Activated CD4-positive, alpha-beta T cell treated with anti-CD3 and anti-CD28 coated beads for 1 hour (primary cell): ENCODE measurements at places on chromosomes 11 and 22.

- no peak for DNase-seq
These were observed 52.3 kb downstream of the CABIN1 start for GRCh38 chr22:24063361-24063760.

- no peak for DNase-seq
These were observed 2.4 kb downstream of the LARGE1 start for GRCh38 chr22:33917744-33918406.

- DNase-seq, result no peak
These were observed 14.1 kb upstream of the IL2RB start for GRCh38 chr22:37163575-37164504.

GRCh38 chr11:69207165-69207889, 51.6 kb downstream of the SMIM38 start:
- no peak for DNase-seq

DNA sequence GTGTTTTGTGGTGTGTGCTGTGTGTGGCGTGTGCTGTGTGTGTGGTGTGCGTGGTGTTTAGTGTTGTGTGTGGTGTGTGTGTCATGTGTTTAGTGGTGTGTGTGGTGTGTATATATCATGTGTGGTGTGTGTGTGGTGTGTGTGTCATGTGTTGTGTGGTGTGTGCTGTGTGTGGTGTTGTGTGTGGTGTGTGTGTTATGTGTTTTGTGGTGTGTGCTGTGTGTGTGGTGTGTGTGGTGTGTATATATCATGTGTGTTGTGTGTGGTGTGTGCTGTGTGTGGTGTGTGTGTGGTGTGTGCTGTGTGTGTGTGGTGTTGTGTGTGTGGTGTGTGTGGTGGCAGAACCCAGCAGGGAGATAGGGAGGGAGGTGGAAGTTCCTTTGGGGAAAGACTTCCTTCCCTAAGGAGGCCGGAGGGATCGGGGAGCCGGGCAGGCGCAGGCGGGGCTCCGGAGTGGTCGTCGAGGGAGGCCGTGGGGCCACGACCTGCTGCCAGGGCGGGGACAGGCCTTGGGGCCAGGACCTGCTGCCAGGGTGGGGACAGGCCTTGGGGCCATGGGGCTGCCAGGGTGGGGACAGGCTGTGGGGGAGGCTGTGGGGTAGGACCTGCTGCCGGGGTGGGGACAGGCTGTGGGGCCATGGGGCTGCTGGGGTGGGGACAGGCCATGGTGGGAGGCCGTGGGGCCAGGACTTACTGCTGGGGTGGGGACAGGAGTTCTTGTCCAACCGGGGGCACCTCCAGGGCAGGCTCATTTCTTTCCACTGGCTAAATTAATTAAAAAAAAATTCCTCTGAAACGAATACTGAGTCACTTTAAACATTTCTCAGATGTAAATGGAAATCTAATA, 15.2 kb downstream of the PIM3 start:
- peak; percentile 31 for DNase-seq

DNA sequence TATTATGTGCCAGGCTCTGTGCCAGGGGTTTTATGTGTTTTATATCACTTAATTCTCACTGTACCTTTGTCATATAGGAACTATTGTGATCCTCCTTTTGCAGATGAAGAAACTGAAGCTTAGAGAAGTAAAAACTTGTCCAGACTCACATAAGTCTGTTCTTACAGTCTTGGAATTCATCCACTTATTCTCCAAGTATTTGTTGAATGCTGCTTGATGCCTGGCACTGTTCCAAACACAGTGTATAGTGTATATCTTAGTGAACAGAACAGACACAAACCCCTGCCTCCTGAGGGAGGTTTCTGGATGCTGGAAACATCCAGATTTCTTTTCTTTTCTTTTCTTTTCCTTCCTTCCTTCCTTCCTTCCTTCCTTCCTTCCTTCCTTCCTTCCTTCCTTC, 29.0 kb upstream of the FGF3 start:
- DNase-seq, result no peak

DNA sequence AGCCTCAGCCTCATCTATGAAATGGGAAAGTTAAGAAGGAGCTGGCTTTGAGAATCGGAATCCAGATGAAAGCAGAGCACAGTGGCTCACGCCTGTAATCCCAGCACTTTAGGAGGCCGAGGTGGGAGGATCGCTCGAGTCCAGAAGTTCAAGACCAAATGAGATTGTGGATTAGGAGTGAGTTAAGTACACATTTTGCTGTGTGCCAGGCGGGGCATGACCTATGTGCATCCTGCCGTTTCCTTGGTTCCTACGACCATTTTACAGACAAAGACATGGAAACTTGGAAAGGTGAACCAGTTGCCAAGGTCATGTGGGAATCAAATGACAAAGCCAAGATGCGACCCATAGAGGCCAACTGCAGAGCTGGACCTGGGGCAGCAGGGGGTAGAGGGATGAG, 4.2 kb downstream of the PLA2G3 start:
- DNase-seq, result no peak

- DNase-seq, result no peak
These were observed 4.5 kb upstream of the IRF7 start for GRCh38 chr11:620201-620600.

GRCh38 chr11:62068730-62069129, 55.1 kb upstream of the INCENP start:
- DNase-seq, result no peak

DNA sequence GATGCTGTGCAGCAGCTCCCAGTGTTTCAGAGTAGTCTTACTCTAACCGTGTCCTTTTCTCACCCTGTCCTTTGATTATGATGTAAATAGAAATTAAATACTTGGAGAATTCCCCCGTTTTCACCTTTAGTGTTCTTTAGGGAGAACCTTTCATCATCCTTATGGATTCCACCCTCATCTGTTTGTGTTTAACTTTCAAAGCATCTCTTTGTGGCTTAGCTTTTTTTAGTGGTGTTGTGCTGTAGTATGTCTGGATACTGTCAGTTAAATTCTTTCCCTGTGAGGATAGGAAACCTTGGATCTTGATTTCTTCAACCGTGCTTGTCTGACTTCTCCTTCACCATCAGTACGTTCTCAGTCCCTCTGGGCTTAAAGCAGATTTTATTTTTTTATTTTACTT, 48.5 kb downstream of the PPP6R3 start:
- DNase-seq, result no peak

DNA sequence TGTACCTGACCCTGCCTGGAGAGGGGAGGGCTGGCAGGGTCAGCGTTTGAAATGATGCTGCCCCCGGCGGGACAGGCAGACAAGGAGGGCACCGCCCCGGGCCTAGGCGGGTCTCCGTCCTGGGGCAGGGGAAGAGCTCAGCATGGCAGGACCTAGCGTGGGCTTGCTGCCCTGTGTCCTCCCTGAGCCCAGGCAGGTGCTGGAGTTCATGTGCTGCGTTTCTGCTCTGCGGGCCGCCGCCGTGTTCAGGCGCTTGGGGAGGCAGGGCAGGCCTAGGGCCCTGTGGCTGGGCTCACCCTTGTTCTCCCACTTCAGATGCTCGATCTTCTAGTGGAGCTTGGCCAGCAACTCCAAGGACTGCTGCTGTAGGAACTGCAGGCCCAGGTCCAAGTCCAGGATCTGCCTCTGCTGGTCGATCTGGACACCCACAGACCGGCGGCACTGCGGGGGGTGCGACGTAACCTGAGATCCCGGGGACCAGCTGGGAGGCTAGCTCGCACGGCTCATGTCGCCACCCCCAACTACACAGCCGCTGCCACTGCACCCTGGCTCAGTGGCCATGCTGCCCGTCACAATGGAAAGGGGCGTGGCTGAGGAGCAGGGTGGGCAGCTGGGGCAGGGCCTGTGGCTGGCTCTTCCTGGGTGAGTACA, 84.4 kb downstream of the MED15 start:
- DNase-seq, result no peak

DNA sequence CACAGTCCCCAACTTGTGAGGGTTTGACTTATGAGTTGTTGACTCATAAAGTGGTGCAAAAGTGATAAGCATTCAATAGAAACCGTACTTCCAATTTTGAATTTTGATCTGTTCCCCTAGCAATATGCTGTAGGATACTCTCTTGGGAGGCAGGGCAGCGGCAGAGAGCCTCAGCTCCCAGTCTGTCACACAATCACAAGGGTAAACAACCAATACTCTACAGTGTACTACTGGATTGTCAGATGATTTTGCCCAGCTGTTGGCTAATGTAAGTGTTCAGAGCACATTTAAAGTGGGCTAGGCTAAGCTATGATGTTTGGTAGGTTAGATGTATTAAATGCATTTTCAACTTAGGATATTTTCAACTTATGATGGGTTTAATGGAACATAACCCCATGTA, 13.7 kb upstream of the NXPE2 start:
- DNase-seq, result no peak

DNA sequence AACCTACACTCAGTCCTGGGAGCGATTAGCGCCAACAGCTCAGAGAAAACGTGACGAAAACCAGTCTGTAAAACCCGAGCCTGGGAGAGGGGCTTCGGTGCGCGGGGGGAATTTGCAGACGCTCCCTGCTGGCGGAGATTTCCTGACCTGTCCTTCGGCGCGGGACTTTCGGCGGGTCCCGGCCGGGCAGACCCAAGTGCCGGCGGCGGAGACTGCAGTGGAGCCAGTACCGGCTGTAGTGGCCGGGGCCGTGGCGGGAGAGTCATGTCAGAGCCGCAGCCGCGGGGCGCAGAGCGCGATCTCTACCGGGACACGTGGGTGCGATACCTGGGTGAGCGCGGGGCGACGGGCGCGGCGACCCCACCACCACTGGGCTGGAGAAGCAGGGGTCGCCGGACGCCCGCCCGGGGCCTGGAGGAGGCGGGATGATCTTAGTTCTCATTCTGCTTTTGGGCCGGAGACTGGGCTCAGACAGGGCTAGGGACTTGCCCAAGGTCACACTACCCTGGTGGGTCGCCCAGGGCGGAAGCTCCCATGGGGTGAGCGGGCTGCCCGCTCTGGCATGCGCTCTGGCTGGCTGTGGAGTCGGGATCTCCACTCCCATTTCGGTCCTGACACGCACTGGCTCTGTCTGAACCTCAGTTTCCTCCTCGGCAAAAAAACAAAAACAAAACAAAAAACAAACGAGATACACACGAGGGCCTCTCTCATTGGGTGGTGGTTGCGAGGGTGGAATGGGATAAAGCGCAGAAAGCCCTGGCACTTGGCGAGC, at the start of gene MTFP1:
Gene MTFP1, plus strand, starts transcription at position 153 of the 772 bp plus-strand sequence. Its CDS starts 112 bp downstream, at position 265.
- peak; percentile 24 for DNase-seq

GRCh38 chr11:85263328-85263727, 363.8 kb downstream of the DLG2 start:
- no peak for DNase-seq

DNA sequence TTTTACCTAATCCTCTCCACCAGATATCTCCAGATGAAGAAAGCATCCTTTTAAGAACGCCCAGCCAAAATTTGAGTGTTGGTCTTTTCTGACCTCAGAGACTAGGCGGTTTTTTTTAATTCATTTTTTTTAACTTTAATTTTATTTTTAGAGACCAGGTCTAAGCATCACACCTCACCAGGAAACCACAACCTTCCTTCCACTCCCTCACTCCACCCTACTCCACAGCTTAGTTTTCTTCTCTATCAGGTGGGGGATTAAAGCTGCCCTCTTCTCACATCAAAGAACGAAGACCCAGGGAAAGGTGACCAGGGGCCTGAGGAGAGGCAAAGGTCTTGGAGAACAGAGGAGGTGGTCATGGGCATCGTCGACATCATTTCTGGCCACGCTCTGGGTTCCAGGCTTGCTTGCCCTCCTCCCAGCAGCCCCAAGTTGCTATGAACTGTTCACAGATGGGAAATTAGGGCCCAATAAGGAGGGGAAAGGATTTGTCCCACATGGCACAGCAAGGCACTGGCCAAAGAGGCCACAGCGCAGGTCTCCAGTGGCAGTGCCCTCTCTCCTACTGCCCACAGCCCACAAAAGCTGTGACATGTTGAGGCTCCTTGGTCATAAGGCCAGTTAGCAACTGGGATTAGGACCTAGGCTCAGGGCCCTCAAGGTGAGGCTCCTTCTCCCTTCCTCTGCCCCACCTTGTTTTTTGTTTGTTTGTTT, 1.4 kb upstream of the PEX16 start:
- DNase-seq, result no peak

GRCh38 chr11:55474321-55474720, 79.9 kb upstream of the OR4C15 start:
- no peak for DNase-seq

DNA sequence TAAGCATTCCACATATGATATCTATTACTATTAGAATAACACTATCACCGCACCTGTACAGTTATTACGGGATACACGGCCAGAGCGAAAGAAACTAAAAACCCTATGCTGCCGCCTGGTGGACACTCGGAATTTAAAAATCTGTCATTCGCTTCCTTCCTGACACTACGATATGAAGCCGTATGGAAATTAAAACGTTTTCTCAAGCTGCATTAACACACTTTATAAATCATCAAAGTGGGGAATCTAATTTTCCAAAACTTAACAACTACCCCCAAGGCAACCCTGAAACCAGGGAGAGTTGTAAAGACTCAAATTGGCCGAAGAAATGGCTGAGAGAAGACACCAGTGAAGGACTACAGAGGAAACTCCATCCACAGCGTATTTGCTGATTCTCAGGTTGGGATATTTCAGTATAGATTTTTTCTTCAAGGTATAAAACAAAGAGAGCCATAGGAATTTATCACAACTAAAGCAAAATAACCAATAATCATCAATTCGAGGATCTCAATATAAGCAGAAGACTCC, 1.4 kb downstream of the CCDC73 start:
- peak; percentile 44 for DNase-seq

GRCh38 chr11:120317689-120318480, 7.2 kb upstream of the TLCD5 start:
- no peak for DNase-seq

GRCh38 chr22:25410849-25411248, 153.6 kb upstream of the GRK3 start:
- DNase-seq, result no peak

GRCh38 chr11:84061726-84062125, 775.6 kb upstream of the CCDC90B start:
- DNase-seq, result no peak

DNA sequence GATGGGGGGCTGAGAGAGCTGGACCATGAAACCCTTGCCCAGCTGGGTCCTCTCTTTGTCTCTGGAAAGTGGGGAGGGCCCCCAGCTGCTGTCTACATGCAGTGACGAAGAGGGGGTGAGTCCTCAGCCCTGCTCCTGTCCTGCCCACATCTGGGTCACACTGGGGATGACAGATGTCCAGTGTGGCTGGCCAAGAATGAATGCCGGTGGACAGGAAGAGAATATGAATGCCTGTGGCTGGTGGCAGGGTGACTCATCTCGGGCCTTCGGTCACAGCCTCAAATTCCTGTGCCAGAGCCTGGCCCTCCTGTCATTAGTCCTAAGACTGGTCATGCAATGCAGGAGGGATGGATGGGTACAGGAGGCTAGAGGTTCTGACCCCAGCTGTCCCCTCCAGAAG, 2.2 kb upstream of the PNPLA3 start:
- no peak for DNase-seq

DNA sequence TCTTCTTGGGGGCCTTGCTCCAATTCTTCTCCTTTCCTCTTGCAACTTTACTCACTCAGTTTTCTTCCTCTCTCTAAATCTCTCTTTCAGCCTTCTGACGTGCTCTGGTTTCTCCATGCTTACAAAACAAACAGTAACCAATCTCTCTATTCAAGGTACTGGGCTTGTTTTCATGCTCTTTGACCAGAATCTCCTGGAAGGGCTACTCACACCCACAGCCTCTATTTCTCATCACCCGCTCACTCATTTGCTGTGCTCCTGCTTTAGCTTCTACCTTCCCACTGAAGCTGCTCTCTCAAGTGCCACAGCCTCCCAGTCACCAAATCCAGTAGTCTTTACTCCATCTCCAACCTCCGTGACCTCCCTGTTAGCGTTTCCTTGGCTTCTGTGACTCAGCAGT, 60.4 kb downstream of the SERGEF start:
- no peak for DNase-seq

GRCh38 chr11:111908639-111909305, 2.8 kb downstream of the CRYAB start:
- no peak for DNase-seq
